Fibroblast of lung (primary cell): ENCODE measurements at places on chromosomes 7 and 10. TPM values are rescaled to one million over a fixed set of nuclear protein-coding genes. Genes with fewer than 3 reads are reported as not detected.

SEMA3E gene
- total RNA-seq: 1.5 and 2.0 TPM in 2 replicates

USP54 gene
- 6.4 and 9.9 TPM in 2 replicates for total RNA-seq

CYP26C1 gene
- total RNA-seq: under 0.01 TPM in 2 replicates

GPC2 gene
- total RNA-seq: 1.8 and 2.3 TPM in 2 replicates

PLXNA4 gene
- total RNA-seq: 1.2 and 1.8 TPM in 2 replicates

GSTO2 gene
- 2.1 and 3.1 TPM in 2 replicates for total RNA-seq

DDC gene
- total RNA-seq: not detected in 2 replicates

PTF1A gene
- not detected in 2 replicates for total RNA-seq

LRGUK gene
- total RNA-seq: under 0.01 and 0.17 TPM in 2 replicates

HABP2 gene
- total RNA-seq: not detected in 2 replicates

CLDN3 gene
- not detected in 2 replicates for total RNA-seq

TCF7L2 gene
- total RNA-seq: 4.1 and 5.0 TPM in 2 replicates

CXCL12 gene
- 526 and 611 TPM in 2 replicates for total RNA-seq

CCDC3 gene
- 0.26 and 0.33 TPM in 2 replicates for total RNA-seq

TMEM270 gene
- not detected in 2 replicates for total RNA-seq

NKX1-2 gene
- total RNA-seq: not detected in 2 replicates

SRGN gene
- 147 and 363 TPM in 2 replicates for total RNA-seq

GIMAP8 gene
- total RNA-seq: under 0.01 TPM in 2 replicates

SIRT1 gene
- total RNA-seq: 21.1 TPM in 2 replicates

MBL2 gene
- not detected in 2 replicates for total RNA-seq

NYAP1 gene
- 0.26 and 0.33 TPM in 2 replicates for total RNA-seq

AKR1B1 gene
- total RNA-seq: 89.6 and 213 TPM in 2 replicates

AZGP1 gene
- not detected in 2 replicates for total RNA-seq

CYP2W1 gene
- total RNA-seq: not detected in 2 replicates

SPDYE5 gene
- not detected in 2 replicates for total RNA-seq

SHTN1 gene
- total RNA-seq: 0.26 and 0.33 TPM in 2 replicates

SNX8 gene
- total RNA-seq: 11.0 and 13.2 TPM in 2 replicates

HDAC9 gene
- 3.6 and 7.9 TPM in 2 replicates for total RNA-seq

TMEM225B gene
- total RNA-seq: 0.51 and 1.2 TPM in 2 replicates

CFAP43 gene
- total RNA-seq: under 0.01 and 0.26 TPM in 2 replicates

KCNIP2 gene
- 0.77 and 1.8 TPM in 2 replicates for total RNA-seq

GLUD1 gene
- total RNA-seq: 286 and 327 TPM in 2 replicates

SUGCT gene
- total RNA-seq: 6.7 and 16.5 TPM in 2 replicates

MGMT gene
- 21.8 and 29.1 TPM in 2 replicates for total RNA-seq

GRIFIN gene
- not detected in 2 replicates for total RNA-seq

SPDYE1 gene
- total RNA-seq: under 0.01 TPM in 1 of 2 replicates, not detected in the other

ASB13 gene
- total RNA-seq: 9.8 and 15.4 TPM in 2 replicates

ANKRD61 gene
- 0.17 and 0.26 TPM in 2 replicates for total RNA-seq

NUTM2A gene
- total RNA-seq: 0.17 and 0.51 TPM in 2 replicates

ZNF503 gene
- total RNA-seq: 7.1 and 8.2 TPM in 2 replicates

GPR85 gene
- 2.1 and 9.2 TPM in 2 replicates for total RNA-seq

LIPK gene
- not detected in 2 replicates for total RNA-seq

NUPR2 gene
- not detected in 2 replicates for total RNA-seq

PRKCQ gene
- total RNA-seq: under 0.01 and 0.26 TPM in 2 replicates

TPST1 gene
- 151 and 189 TPM in 2 replicates for total RNA-seq

CUBN gene
- 0.51 and 1.3 TPM in 2 replicates for total RNA-seq

CALCR gene
- total RNA-seq: not detected in 2 replicates
